ENCODE measurements at places on chromosomes 5 and 9.

DNA sequence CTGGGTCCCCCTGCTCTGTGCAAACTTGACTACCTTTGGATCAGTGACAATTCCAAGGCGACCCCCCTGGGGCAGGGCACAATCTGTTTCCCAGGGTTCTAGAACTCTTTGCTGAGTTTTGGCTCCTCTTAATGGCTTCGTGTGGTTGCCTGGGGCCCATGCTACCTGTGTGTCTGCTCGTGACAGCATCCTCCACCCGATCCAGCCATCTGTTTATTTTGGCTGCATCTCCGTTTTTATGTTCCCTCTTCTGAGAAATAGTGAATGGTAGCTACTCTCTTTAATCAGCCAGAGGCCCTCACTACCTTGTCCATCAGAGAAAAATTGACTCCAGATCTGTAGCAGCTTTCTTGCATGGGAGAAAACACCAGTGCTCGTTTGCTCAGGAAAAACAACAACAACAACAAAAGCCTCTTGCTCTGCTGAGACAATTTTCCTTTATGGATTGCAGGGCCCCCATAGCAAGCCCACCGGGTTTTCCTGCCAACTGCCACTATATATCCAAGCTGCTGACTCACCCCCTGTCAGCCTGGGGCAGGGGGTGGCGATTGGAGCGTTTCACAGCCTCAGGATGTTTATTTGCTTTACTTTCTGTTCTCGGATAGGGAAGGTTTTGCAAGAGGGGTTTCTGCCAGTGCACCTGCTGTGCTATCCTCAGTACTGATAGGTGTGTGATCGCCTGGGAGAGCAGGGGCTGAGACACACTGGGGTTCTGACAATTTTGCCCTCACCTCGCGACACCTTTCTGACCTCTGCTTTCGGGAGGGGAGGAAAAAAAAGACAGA is 607.8 kb downstream of the BNC2 start:
- DNase-seq = no peak

GRCh38 chr9:113520109-113520642 is 56.6 kb downstream of the RGS3 start:
- peak; percentile 10 for DNase-seq

DNA sequence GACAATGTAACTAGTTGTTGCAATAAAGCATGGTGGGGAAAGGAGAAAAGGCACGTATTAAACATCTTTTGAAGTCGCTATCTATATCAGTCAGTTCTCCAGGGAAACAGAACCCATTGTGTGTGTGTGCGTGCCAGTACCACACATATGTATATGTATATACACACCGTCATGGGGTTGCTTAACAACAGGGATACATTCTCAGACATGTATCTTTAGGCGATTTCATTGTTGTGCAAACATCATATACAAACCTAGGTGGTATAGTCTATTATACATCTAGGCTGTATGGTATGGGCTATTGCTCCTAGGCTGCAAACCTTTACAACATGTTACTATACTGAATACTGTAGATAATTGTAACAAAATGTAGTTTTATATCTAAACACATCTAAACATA is 2.3 kb downstream of the CDKN2B-AS1 start:
- DNase-seq = no peak

GRCh38 chr5:115079924-115080623 is 89.6 kb downstream of the TRIM36 start:
- no peak for DNase-seq

DNA sequence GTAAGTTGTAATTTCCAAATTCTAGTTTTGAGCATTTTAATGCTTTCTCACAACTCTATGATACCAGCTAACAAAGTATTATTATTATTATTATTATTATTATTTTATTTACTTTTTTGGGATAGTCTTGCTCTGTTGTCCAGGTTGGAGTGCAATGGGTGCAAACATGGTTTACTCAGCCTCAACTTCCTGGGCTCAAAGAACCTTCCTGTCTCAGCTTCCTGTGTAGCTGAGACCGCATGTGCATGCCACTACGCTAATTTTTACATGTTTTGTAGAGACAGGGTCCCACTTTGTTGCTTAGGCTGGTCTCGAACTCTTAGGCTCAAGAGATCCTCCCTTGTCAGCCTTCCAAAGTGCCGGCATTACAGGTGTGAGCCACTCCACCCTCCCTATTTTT is 27.0 kb downstream of the LRRC70 start:
- no peak for DNase-seq
